Chondrocyte (in vitro differentiated cells): ENCODE measurements at places on chromosomes 7 and 10.

GRCh38 chr7:128265906-128266300 lies 24.8 kb downstream of the LEP start:
- DNase-seq: no peak

GRCh38 chr7:140683657-140684056 lies 10.9 kb downstream of the ADCK2 start:
- no peak for DNase-seq

DNA sequence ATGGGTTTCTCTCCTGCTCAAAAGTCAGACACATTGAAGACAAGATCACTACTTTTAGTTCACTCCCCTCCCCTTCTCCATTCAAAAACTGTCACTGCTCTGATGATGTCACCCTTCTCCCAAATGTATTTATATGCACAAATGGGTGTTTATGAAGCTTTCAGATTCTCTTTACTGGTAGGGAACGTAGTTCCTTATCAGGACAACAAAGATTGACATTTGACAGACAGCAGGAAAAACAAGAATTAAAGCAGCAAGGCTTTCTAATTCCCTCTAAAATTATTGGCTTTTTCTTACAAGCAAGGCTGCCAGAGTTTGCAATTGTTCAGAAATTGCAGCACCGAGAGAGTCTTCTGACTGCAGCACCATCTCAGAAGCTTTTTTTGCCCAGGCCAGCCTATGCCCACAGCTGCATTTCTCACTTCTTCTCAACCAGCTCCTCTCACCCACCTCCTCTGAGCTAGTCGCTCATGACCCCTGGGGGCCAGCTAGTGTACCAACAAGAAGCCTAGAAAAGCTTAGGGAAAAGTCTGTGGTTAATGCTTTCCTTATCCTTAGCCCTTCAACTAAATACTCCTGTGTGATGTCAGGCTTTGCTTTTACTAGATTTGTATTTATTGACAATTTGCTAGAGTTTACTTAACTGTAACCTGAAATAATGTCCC lies 265.1 kb downstream of the HTR7 start:
- no peak for DNase-seq

DNA sequence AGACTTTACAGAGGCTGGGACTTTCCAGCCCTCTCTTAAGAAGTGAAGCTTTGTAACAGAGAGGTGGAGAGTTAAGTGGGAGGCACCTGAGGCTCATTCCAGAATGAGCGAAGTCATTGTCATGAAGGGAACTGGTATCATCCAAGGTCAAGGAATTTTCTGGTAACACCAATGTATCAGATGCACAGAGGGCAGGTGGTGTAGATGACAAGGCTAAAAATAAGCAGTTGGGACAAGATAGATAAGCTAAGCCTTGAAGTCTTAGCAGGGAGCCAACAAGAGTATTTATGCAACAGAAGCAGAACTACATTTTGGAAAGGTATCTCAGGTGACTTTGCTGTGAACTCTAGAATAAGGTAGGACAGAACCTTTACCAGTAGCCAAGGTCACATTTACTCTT lies 257.0 kb upstream of the AUTS2 start:
- no peak for DNase-seq

- DNase-seq: no peak
Measured at GRCh38 chr10:89158446-89158845, 48.7 kb downstream of the CH25H start.

DNA sequence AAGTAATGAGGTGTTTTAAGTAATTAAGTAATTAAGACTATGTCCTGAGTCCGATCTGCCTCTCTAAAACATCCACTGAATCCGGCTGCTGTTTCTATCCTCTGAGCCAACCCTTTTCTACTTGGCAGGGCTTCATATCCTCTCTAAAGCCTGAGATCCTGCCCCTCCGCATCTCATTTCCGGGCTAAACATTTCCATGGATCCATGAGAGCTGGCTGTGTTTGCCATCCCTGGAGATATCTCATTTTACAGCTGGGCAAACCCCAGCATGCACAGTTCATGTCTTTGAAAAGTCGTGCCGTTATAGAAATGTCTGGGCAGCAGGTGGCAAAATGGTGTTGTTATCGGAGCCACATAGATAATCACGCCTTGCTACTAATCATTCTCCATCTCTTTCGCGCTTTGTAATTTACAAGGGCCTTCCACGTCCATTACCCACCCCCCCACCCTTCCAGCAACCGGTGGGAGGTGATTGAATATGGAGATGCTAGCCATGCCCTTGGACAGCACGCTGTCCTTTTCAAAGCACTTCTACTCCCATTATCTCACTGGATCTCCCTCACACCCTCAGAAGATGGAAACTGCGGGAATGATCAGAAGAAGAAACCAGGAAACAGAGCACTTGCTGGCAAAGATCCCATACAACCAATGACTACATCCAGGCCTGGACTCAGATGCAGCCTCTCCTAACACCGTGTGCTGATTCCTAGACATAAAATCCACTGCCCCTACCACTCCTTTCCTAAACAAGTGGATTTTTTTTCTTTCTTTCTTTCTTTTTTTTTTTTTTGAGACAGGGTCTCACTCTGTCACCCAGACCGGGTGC lies 1189.2 kb downstream of the TYW1 start:
- DNase-seq: no peak

GRCh38 chr7:28654110-28654509 lies 241.8 kb downstream of the CREB5 start:
- DNase-seq: no peak

DNA sequence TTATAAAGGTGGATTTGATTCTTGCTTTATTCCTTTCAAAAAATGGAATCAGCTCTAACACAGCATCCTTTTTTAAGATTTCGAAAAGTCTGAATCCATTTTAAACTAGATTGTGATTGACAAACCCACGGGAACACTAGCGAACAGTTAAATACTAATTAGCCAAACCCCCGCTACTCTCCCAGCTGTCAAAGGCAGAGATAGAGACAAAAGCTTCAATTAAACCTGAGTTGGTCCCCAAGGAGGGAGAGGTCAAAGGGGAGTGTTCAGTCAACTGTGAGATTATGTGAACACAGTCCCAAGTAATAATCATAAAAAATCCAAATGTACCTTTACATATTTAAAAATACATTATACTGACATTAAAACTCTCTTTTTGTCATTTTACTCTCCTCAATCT lies 65.7 kb upstream of the TBX20 start:
- no peak for DNase-seq

- DNase-seq: no peak
Measured at GRCh38 chr10:33448421-33449140, 114.1 kb upstream of the NRP1 start.
